Stimulated activated CD8-positive, alpha-beta memory T cell treated with anti-CD3 and anti-CD28 coated beads, Interleukin-2, amount 100 ng/mL, for 48 hours (primary cell): ENCODE measurements at places on chromosomes 1 and 21.
A peak's percentile ranks its signal among the peaks of the same experiment; 100 is the strongest.

- DNase-seq: no peak
Observed at GRCh38 chr1:55474168-55474786, 259.1 kb upstream of the USP24 start.

- DNase-seq: no peak
Observed at GRCh38 chr1:156504438-156504813, 3.9 kb upstream of the MEF2D start.

DNA sequence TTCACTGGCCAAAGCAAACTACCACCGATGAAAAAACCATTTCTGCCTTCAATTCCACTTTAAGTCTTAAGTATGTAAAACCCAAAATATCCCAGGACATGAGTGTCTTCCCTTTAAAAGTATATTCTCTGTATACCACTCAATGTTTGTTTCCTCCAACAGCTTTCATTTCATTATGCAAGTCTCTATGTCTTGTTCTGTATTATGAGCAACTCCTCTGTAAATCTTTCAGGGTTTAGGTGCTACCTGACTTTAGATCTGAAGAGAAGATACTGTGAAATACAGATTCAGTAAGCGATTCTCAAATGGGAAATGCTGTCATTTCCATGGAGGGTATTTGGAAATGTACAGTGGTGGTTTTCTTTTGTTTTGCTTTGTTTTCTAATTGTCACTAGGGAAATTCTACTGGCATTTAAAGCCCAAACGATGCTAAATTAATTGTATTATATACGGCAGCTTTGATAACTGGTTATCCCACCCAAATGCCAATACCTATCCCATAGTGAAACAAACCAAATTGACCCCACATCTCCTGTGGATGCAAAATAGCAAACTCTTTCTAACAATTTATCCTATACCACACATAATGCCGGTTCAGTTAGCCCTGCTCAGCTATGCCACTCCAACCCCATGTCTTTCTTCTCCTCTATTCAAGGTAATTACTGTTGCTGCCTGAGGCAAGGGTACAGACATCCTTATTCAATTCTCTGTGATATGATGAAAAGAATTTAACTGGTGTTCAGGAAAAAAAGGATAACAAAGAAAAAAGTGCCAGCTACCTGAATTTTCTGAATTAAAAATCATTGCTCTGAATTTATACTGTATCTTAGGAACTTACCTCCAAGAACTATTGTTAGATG, 182.8 kb downstream of the EIF4G3 start:
- DNase-seq: no peak

DNA sequence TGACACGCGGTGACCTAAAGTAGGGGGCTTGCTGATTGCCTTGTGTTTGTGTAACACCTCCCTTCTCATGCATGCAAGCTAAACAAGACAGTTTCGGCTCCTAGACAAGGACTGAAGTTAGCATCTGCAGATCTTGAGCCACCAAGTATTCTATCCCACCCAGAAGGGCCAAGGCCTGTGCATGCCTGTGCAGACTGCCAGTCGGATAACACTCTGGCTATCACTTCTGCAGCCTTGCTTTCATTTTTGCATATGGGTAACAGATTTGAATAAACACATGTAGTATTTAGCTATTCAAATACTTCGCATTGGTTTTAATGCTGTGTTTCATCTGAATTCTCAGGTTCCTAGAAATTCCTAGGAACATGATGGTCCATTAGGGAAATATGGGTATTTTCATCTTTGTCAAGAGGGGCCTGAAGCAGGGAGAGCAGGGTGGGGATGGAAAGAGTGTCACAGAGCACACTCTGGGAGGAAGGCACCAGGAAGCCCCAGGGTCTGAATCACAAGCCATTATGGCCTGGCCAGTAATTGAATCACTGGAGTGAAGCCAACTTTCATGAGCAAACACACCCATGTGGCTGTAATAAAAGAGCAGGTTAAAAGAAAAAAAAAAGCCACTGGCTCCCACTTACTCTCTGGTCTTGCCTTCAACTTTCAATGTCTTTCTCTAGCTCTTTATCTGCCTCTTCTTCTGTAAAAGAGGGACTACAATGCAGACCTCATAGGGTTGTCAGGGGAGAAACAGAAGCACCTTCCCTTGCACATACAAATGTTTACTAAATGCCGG, 28.3 kb downstream of the GADD45A start:
- no peak for DNase-seq

DNA sequence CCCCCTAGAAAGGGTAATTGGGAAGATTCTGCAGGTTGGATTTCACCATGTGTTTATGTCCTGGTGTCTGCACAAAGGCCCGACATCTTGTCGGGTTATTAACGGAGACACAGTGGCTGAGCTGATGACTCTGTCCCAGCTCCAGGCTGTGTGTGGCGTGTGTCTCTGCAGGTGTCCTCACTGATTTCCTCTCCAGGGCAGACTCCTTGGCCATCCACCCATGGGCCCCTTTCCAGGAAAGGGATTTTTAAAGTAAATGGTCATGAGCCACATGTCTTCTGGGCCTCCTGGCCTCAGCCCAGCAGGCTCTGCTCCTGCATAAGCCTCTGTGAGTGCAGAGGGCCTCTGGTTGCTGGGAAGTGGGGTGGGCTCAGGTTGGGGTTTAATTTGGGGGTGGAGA, 418.7 kb upstream of the VAMP3 start:
- no peak for DNase-seq

- no peak for DNase-seq
Observed at GRCh38 chr1:208013210-208013609, 102.3 kb upstream of the CD34 start.

DNA sequence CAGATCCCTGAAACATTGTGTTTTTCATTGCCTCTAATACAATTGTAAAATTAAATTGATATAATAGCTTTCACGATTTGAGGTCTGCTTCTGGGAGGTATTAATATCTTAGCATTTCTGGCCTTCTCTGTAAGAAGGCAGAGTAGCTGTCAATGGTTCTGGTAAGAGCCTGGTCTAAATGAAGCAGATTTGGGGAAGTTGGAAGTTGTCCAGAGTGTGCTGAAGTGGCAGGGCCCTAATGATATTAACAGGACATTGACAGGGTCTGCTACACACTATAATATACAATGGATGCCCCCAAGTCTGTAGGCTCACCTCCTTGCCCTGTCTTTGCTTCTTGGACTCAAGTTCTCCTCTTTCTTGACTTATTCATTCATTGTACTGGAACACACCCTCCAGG, 99.5 kb downstream of the C4BPA start:
- no peak for DNase-seq

- DNase-seq: no peak
Observed at GRCh38 chr1:231603598-231604275, 22.9 kb upstream of the DISC1 start.

- peak; percentile 3 for DNase-seq
Observed at GRCh38 chr1:155729031-155729898, 40.4 kb downstream of the DAP3 start.

GRCh38 chr1:9093091-9093490, 23.7 kb upstream of the SLC2A5 start:
- DNase-seq: no peak

DNA sequence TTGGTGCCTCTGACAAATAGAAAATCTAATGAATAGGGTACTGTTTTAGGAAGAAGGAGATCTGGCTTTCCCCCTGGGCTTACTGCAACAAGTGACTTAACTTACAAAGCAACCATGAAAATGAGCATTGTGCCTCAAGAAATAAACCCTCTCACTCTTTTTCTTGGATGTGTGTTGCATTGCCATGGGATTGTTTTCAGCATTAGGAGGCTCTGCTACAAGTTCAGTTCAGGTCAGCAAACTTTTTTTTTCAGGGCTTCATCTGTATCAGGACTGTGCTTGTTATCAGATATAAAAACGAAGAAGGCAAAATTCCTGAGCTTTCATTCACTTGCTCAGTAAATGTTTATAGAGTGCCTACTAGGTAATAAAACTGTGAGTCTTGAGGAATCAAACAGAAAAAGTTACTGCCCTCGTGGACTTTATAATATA, 37.8 kb upstream of the DOCK7 start:
- no peak for DNase-seq

DNA sequence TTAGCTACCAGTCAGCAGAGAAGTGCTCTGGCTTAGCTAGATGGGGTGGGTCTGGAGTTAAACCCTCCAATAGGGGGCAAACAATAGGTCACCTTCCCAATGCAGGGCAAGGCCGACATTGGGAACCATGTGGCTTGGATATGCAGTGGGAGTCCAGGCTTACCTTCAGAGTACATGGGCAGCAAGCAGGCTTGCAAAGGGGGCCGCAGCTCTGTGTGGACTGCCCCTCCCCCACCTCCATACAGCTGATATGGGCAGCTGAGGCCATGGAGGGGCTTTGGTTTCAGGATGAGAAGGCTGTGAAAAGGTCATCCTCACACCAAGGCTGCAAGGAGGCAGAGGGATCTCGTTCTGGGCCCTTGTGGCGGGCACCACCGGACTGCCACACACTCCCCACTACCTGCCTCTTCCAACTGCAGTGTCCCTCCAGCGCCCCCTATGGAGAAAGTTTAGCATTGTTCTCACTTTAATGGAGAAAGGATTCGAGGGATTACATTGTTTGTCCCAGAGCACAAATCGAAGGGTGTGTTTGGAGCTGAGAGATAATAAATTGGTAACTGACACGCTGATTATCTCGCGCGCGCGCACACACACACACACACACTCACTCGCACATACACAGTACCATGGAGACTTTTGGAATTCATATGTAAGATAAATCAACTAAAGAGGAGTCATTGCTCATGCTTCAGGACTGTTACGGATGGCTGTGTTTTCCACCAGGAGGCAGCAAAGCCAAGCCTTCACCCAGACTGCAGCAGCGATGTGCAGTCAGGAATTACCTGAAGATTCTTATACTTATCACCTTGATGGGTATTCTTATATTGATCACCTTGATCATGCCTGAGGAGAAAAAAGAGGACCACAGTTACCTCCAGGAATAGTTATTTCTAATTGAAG, 7.0 kb upstream of the SMCP start:
- DNase-seq: no peak
